ENCODE measurements at places on chromosomes 3 and 15.

- no peak for DNase-seq
These were observed 205.9 kb downstream of the CD47 start for GRCh38 chr3:107884719-107885460.

DNA sequence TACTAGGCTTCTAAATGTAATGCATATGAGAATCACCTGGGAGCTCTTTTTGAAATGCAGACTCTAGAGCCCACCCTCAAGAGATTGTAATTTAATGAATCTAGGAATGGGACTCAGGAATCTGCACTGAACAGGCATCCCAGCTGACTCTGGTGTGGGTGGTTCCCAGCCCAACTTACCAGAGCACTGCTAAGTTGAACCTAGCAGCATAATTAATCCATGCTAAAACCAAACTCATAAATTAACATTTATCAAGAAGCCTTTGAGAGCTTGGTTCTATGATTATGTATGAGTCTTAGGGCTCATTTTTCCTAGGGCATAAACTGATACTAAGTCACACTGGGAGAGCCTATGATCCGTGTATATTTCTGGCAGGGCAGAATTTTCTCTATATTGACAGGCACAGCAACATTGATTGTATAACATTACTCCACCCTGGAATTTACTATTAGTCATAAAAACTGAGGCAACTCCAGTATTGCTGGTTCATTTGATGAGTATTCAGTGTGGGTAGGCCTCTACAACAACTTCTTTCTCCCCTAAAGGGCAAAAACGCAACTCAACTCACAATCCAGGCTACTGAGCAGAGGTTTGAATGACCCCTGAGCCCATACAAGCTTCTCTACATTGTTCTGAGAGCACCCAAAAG lies 10.7 kb upstream of the CSTA start:
- no peak for DNase-seq

- no peak for DNase-seq
These were observed 50.6 kb upstream of the TBC1D23 start for GRCh38 chr3:100209948-100210771.

- DNase-seq = peak; percentile 69
These were observed 156.9 kb upstream of the EIF1B start for GRCh38 chr3:40152482-40153133.

DNA sequence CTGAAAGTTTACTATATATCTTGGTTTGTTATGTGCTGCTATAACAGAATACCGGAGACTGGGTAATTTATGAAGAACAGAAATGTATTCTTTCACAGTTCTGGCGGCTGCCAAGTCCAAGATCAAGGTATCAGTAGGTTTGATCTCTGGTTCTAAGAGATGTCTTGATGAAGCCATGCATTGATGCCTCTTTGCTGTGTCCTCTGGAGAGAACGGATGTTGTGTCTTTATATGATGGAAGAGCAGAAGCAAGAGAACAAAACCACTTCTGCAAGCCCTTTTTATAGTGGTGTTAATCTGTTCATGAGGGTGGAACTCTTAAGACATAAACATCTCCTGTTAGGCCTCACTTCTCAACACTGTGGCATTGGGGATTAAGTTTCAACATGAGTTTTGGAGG lies 62.7 kb downstream of the TCF12 start:
- DNase-seq = no peak

DNA sequence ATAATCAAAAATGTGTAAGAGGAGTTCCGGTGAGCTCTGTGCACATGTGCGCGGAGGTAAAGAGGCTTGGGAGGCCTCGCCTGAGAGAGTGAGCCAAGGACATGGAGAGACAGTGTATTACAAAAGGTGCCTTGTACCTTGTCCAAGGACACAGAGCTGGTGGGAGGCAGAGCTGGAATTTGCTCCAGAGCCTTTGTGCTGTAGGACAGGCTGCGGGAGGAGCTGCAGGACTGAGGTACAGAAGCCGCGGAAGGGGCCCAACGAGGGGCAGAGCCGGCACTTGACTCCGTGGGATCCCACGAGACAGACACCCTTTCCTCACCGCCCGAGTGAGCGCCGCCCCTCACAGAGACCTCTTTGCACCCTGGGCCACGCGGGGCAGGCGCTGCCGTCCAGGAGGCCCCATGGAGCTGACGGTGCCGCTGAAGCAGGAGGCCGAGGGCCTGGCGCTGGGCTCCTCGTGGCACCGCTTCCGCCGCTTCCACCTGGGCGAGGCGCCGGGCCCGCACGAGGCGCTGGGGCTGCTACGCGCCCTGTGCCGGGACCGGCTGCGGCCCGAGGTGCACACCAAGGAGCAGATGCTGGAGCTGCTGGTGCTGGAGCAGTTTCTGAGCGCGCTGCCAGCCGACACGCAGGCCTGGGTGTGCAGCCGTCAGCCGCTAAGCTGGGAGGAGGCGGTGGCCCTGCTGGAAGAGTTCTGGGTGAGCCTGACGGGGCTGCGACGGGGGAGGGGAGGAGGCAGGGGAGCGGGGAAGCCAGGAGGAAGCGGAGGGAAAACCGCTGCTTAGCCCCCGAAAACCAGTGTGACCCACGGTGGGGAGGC lies 68.7 kb downstream of the SLTM start:
- no peak for DNase-seq

Data from NCI-H524 (cell line).